Fibroblast of mammary gland (primary cell): ENCODE measurements at places on chromosomes 16 and 17.

GRCh38 chr16:20049831-20050230 lies 23.9 kb downstream of the GPR139 start:
- DNase-seq = no peak

DNA sequence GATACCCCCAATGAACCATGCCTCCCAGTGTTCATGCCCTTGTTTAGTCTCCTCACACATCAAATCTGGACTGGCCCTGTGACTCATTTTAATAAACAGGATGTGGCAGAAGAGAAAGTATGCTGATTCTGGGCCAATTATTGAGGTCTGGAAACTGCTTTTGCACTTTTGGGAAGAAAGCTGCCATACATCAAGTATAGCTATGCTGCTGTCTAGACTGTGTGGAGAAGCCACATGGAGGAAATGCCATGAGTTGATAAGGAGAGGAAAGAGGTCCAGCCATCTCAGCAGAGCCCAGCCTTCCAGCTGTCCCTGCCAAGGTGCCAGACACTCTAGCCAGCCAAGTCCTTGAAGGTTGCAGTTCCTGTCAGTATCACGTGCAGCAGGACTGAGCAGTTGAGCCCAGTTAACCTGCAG lies 16.7 kb downstream of the RPRML start:
- DNase-seq = peak; percentile 57

DNA sequence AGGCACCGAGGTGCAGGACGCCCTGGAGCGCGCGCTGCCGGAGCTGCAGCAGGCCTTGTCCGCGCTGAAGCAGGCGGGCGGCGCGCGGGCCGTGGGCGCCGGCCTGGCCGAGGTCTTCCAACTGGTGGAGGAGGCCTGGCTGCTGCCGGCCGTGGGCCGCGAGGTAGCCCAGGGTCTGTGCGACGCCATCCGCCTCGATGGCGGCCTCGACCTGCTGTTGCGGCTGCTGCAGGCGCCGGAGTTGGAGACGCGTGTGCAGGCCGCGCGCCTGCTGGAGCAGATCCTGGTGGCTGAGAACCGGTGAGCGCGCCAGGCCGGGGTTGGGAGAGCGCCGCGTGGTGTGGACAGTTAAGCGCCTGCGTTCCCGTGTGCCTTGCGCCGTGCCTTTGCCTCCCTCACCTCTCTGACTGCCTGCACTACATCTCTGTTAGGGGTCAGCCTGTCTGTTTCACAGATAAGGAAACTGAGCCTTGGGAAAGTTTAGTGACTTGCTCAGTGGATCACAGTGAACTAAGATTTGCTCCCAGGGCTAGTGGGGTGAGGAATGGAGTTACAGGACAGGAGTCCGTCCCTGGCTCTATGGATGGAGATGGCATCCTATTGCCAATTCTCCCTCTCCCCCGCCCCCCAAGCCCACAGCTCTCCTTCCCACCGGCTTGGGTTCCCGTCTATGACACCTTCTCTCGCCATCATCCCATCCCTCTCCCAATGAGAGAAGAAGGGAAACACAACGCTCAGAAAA lies 880 bp downstream of the SARM1 start:
- peak; percentile 21 for DNase-seq

GRCh38 chr17:61323003-61323908 lies 76.4 kb upstream of the TBX2 start:
- peak; percentile 40 for DNase-seq

- no peak for DNase-seq
Measured at GRCh38 chr17:77295241-77295853, 154.6 kb downstream of the SEC14L1 start.

- peak; percentile 84 for DNase-seq
Measured at GRCh38 chr17:42653179-42654124, 5.6 kb upstream of the TUBG2 start.
